ENCODE measurements at places on chromosomes 2 and 18. TPM values are rescaled to one million over a fixed set of nuclear protein-coding genes. Genes with fewer than 3 reads are reported as not detected.

The PXDN gene
- 12.3 TPM for total RNA-seq

The CCDC85A gene
- total RNA-seq: 0.20 TPM

The KIF1A gene
- 0.81 TPM for total RNA-seq

The TNFRSF11A gene
- 7.6 TPM for total RNA-seq

The ATAD2B gene
- total RNA-seq: 5.2 TPM

The ABCG8 gene
- not detected for total RNA-seq

The COLEC11 gene
- 0.61 TPM for total RNA-seq

The NGEF gene
- 21.6 TPM for total RNA-seq

The POTEJ gene
- not detected for total RNA-seq

The UGT1A6 gene
- 1.9 TPM for total RNA-seq

The ESPNL gene
- total RNA-seq: 0.16 TPM

The TUBA3E gene
- 0.14 TPM for total RNA-seq

The CD302 gene
- 2.0 TPM for total RNA-seq

The SP140 gene
- 0.45 TPM for total RNA-seq

The UCN gene
- 1.6 TPM for total RNA-seq

The REG1A gene
- not detected for total RNA-seq

The FOXI3 gene
- not detected for total RNA-seq

The NEU2 gene
- not detected for total RNA-seq

The DNAH6 gene
- 0.14 TPM for total RNA-seq

The MAPRE2 gene
- total RNA-seq: 14.3 TPM

The UGT1A10 gene
- total RNA-seq: not detected

The ADAM17 gene
- 33.3 TPM for total RNA-seq

The SLC35F5 gene
- 44.2 TPM for total RNA-seq

The MAP3K19 gene
- total RNA-seq: not detected

The PFN4 gene
- total RNA-seq: 1.9 TPM

The AGXT gene
- total RNA-seq: not detected

The MLPH gene
- 251 TPM for total RNA-seq

The IL36RN gene
- 0.14 TPM for total RNA-seq

The SH3RF3 gene
- 0.40 TPM for total RNA-seq

The ASB18 gene
- total RNA-seq: not detected

The ESCO1 gene
- total RNA-seq: 9.2 TPM

The C2orf80 gene
- not detected for total RNA-seq

The CMPK2 gene
- total RNA-seq: 1.1 TPM
